Vagina (tissue), 2 donors: ENCODE measurements at places on chromosomes 3 and 15.

- H3K27me3 ChIP-seq, result no peaks in the 10 kb centered on the region
- no peak for DNase-seq
- no peak overlapping the region for H3K4me3 ChIP-seq
- peaks cover 10% of the 10 kb centered on the region for H3K36me3 ChIP-seq
Observed at GRCh38 chr3:50583897-50584296, 14.6 kb downstream of the HEMK1 start.

- no peaks in the 10 kb centered on the region for H3K36me3 ChIP-seq
- DNase-seq, result no peak
- H3K4me1 ChIP-seq, result no peaks in the 10 kb centered on the region
- H3K27me3 ChIP-seq, result no peaks in the 10 kb centered on the region
Observed at GRCh38 chr3:191958980-191959671, 498.2 kb downstream of the PYDC2 start.

- peaks cover 56% of the 10 kb centered on the region for H3K36me3 ChIP-seq
- DNase-seq, result no peak
- no peak overlapping the region for H3K27ac ChIP-seq
- H3K4me3 ChIP-seq, result no peak overlapping the region
- no peaks in the 10 kb centered on the region for H3K27me3 ChIP-seq
Observed at GRCh38 chr15:76285241-76285825, 25.9 kb downstream of the ETFA start.

- no peak for DNase-seq
- H3K27me3 ChIP-seq, result no peaks in the 10 kb centered on the region
- H3K4me1 ChIP-seq, result peaks cover 11% of the 10 kb centered on the region
- no peak overlapping the region for H3K4me3 ChIP-seq
- peaks cover 4% of the 10 kb centered on the region for H3K36me3 ChIP-seq
- H3K27ac ChIP-seq, result no peak overlapping the region
Observed at GRCh38 chr3:138394686-138395085, 39.7 kb upstream of the ESYT3 start.

GRCh38 chr3:94414418-94414817, 351.6 kb downstream of the NSUN3 start:
- H3K36me3 ChIP-seq, result no peaks in the 10 kb centered on the region
- DNase-seq, result no peak
- H3K27me3 ChIP-seq, result no peaks in the 10 kb centered on the region
- no peak overlapping the region for H3K4me3 ChIP-seq
- H3K4me1 ChIP-seq, result no peaks in the 10 kb centered on the region
- H3K27ac ChIP-seq, result no peak overlapping the region

DNA sequence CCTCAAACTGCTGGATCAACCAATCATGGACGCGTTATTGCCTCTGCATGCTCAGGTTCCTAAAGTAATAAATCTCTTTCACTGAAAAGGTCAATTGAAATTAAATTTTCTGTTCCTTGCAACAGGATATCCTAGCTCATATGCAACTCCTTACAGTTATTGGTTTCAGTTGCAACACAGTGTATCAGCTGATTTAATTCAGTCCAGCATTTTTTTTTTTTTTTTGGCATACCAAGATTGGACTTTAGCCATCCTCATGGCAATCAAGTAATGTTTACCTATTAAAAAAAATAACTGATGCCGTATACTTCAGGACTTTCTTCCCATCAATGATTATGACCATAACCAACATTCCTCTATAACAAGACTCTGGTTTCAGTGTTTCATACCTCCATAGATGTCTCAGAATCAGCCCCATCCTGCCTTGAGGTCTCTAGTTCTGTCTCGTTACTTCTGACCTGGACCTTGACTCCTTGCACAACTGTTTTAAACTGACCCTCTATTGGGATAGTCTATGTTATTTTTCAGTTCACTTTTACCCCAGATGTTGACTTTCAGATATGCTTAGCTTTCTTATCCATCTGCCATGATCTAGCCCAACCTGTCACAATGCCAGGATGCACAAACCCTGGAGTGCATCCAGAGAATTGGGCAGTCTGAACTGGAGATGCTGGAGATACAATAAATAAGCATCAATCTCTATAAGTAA, 265.0 kb upstream of the GADL1 start:
- H3K4me1 ChIP-seq, result no peaks in the 10 kb centered on the region
- DNase-seq, result no peak
- H3K36me3 ChIP-seq, result no peaks in the 10 kb centered on the region
- no peak overlapping the region for H3K4me3 ChIP-seq
- H3K27me3 ChIP-seq, result no peaks in the 10 kb centered on the region

GRCh38 chr3:47475029-47475569, 642 bp downstream of the SCAP start:
- peak overlapping the region; percentile 85 for H3K4me3 ChIP-seq
- H3K27ac ChIP-seq, result peak overlapping the region; percentile 80
- H3K4me1 ChIP-seq, result peaks cover 31% of the 10 kb centered on the region
- no peak for DNase-seq
